ENCODE measurements at places on chromosomes 3 and 15.

GRCh38 chr15:35545316-35545823 is 595 bp downstream of the DPH6 start:
- DNase-seq, result no peak

DNA sequence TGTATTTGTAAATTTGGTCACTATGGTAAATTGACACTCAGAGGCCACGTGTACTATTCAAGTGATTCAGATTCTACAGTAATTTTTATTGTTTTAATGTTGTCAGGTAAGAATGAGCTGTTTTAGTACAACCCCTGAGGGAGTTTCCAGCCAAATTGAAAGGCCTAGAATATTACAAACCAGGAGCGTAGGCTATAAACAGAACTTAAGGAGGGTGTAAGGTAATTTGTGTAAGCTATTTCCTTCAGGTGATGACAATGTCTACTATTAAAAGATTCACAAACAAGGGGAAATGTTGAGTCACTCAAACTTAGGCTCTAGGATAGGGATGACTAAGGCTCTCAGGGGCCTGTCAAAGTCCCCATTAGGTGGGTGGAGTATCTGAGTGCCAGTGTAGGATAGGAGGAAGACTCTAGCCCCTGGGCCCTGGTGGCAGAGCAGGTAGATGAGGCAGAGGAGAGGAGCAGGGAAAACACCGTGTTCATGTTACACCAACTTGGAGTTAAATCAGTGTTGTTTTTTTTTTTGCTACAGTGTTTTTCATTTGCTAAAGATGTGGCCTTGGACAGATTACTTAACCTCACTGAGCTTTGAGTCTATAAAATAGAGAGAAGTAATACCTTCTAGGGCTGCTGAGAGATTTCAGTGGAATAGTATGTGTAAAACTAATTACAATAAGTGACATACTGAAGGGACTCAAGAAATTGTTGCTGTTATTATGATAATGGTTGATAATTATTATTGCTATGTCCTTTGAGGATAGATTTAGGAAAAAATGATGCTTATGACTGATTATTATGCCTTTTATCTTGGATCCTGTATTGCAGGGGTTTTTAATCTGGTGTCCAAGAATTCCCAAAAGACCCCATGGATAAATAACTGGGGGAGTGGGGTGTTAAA is 10.3 kb downstream of the TM4SF1 start:
- no peak for DNase-seq

GRCh38 chr3:150303768-150304167 is 104.3 kb upstream of the TSC22D2 start:
- no peak for DNase-seq

GRCh38 chr3:15263120-15263519 is 57.1 kb downstream of the CAPN7 start:
- DNase-seq, result no peak

Data from CD4-positive, alpha-beta T cell treated with Interleukin-21 for 1 hour (primary cell).